ENCODE measurements at places on chromosomes 6 and 20. TPM values are rescaled to one million over a fixed set of nuclear protein-coding genes. Genes with fewer than 3 reads are reported as not detected.

- H3K4me1 ChIP-seq, result peaks cover 51% of the 10 kb centered on the region
- no peak for DNase-seq
- peaks cover 25% of the 10 kb centered on the region for H3K36me3 ChIP-seq
- peak overlapping the region; percentile 95 for H3K27ac ChIP-seq
- H3K27me3 ChIP-seq, result no peaks in the 10 kb centered on the region
Observed at GRCh38 chr6:105320765-105321164, 82.1 kb downstream of the PREP start.

- no peak overlapping the region for H3K4me3 ChIP-seq
- DNase-seq, result no peak
Observed at GRCh38 chr6:154800338-154800737, 67.1 kb downstream of the SCAF8 start.

DNA sequence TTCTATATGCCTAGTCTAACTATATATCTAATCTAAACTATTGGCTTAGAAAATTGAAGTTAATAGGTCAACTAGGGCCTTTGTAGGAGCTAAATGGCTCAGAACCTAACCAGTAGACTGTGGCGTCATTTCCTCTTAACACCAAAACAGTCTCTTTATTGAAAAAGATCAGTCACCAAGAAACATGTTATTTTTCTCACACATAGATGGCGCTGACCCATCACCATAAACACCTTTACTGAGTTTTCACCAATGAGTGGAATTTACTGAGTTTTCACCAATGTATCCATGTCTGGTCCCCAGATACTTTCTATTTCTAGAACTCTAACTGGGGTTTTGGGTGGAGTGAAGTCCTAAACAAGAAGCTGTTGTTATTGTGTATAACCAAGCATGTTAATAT, 636.0 kb downstream of the BCKDHB start:
- H3K36me3 ChIP-seq, result no peaks in the 10 kb centered on the region
- DNase-seq, result peak; percentile 52
- no peak overlapping the region for H3K4me3 ChIP-seq
- no peaks in the 10 kb centered on the region for H3K4me1 ChIP-seq
- H3K27ac ChIP-seq, result no peak overlapping the region
- H3K27me3 ChIP-seq, result no peaks in the 10 kb centered on the region

DNA sequence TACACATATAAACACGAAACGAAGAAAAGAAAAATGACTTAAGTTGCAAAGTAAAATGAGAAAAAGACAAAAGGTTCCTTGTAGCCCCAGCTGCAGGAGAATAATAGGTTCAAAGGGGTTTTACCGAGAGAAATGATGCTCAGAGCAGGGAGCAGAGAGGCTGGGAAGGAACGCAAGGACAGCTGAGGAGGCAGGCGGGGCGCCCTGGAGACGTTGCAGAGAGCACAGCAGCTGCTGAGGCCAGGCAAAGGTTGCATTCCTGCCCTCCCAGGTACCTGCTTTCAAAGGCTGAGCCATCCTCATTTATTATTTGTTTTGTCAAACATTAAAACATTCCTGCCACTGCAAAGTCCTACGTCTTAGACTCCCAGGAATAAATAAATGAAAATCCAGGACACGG, 16.2 kb upstream of the VAPB start:
- H3K4me1 ChIP-seq, result peaks cover 13% of the 10 kb centered on the region
- no peak overlapping the region for H3K4me3 ChIP-seq
- no peaks in the 10 kb centered on the region for H3K36me3 ChIP-seq
- H3K27ac ChIP-seq, result no peak overlapping the region

- H3K36me3 ChIP-seq, result no peaks in the 10 kb centered on the region
- H3K4me3 ChIP-seq, result no peak overlapping the region
- DNase-seq, result no peak
- H3K27ac ChIP-seq, result no peak overlapping the region
- no peaks in the 10 kb centered on the region for H3K4me1 ChIP-seq
Observed at GRCh38 chr6:136529710-136530109, 20.5 kb downstream of the MAP7 start.

GRCh38 chr6:41092421-41093140, 19.8 kb downstream of the NFYA start:
- peak; percentile 29 for DNase-seq
- no peaks in the 10 kb centered on the region for H3K27me3 ChIP-seq
- H3K4me3 ChIP-seq, result no peak overlapping the region
- H3K27ac ChIP-seq, result no peak overlapping the region
- peaks cover 4% of the 10 kb centered on the region for H3K4me1 ChIP-seq

The SLC32A1 gene
- not detected for total RNA-seq

DNA sequence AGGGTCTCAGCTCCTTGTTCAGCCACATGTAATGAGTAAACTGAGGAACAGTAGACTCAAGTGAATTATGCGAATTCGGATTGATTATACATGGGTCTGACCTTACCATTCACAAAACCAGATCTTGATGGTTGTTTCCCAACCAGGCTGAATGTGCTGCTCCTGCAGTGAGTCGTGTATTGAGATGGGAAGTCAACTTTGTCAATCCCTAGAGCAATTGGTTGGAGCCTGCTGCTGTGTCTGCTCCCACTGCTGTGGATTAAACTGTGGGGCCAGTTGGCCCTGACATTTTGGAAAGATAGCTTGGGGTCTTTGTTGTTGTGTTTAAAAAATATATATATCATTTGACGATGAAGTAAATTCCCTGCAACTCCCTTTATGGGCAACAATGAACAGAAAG, 23.9 kb downstream of the FAM50B start:
- DNase-seq, result no peak
- no peaks in the 10 kb centered on the region for H3K36me3 ChIP-seq
- H3K4me1 ChIP-seq, result no peaks in the 10 kb centered on the region
- H3K27ac ChIP-seq, result no peak overlapping the region
- no peak overlapping the region for H3K4me3 ChIP-seq

- H3K4me1 ChIP-seq, result peaks cover 10% of the 10 kb centered on the region
- peak; percentile 69 for DNase-seq
- H3K4me3 ChIP-seq, result no peak overlapping the region
- no peaks in the 10 kb centered on the region for H3K36me3 ChIP-seq
- H3K27me3 ChIP-seq, result no peaks in the 10 kb centered on the region
Observed at GRCh38 chr6:157376706-157377230, 4.2 kb upstream of the ZDHHC14 start.

DNA sequence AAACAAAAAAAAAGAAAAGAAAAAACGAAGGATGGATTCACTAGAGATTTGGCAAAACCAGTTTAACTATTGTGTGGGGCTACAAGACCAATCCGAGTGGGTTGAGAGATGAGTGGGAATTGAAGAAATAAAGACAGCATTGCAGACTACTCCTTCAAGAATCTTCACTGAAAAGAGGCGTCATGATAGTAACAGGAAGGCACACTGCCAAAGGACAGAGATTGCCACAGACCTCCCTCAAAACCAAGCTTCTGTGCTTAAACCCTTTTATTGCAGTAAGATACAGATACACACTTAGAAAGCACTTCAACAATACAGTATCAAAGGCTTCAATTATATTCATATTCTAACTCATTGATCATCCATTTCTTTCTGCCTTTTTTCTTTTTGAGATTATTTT, 103.9 kb downstream of the IPCEF1 start:
- no peak overlapping the region for H3K27ac ChIP-seq
- no peak overlapping the region for H3K4me3 ChIP-seq
- H3K27me3 ChIP-seq, result no peaks in the 10 kb centered on the region

The ZNF165 gene
- 0.68 TPM for total RNA-seq

The TINAG gene
- total RNA-seq, result not detected

- H3K36me3 ChIP-seq, result no peaks in the 10 kb centered on the region
- H3K4me3 ChIP-seq, result no peak overlapping the region
- no peaks in the 10 kb centered on the region for H3K4me1 ChIP-seq
- DNase-seq, result no peak
Observed at GRCh38 chr20:32646486-32646885, 27.3 kb downstream of the C20orf203 start.

GRCh38 chr20:51712501-51713212, 55.5 kb downstream of the ATP9A start:
- H3K36me3 ChIP-seq, result no peaks in the 10 kb centered on the region
- H3K27ac ChIP-seq, result no peak overlapping the region
- H3K27me3 ChIP-seq, result peaks cover 5% of the 10 kb centered on the region

The TFAP2D gene
- not detected for total RNA-seq

DNA sequence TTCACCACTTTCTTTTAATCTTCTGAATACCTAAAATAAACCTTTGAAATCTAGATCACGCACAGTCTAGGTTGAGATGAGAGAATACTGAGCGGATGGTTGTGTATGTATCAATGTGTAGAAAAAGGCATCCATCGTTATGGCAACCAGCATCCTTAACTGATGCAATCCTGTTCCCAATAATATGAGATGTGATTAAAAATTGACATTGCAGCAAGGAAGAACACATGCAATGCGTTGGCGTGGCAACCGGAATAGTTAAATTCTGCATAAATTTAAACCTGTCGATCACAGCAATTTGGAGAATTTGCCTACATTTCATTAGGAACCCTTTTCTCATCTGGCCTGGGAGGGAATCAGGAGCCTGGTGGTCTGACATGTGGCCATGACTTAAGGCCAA, 1.3 kb upstream of the L3MBTL1 start:
- H3K4me3 ChIP-seq, result no peak overlapping the region
- H3K27ac ChIP-seq, result no peak overlapping the region
- H3K27me3 ChIP-seq, result peaks cover 11% of the 10 kb centered on the region
- H3K36me3 ChIP-seq, result no peaks in the 10 kb centered on the region
- DNase-seq, result no peak
- H3K4me1 ChIP-seq, result no peaks in the 10 kb centered on the region

DNA sequence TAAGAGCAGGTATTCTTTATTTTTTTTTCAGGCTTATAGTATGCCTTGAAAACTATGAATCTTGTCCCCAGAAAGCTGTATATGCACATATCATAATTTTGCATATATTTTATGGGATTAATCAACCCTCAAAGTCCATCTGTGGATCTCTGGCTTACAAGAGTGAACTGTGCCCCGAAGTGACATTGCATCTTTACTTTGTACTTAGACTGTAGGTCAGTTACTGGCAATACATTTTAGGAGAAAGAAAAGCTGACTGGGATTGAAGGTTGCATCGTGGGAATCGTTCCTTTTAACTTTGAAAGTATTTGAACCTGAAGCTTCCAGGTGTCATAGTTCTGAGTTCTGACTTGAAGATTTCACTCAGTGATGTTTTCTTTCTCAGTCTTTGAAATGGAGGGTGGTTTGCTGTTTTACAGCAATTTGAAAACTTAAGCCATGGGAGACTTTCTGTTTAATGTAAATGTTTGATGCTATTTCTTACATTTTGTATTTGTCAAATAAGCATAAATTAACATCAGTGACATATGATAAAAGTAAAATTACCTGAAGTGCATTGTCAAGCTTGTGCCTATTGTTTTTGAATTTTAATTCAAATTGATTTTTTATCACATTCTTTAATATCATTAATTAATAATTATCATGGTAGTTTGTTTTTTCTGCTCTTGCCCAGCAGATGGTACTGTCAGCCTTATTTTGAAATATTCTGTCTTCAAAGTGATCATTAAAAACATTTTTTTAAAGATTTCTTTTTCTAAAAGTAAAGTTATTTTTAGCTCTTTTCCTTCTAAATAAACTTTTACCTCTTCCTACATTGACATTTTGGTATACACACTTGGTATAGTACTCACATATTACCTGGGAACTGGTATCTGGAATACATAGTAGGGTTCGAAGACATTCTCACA, 29.0 kb downstream of the L3MBTL3 start:
- no peak for DNase-seq
- no peak overlapping the region for H3K4me3 ChIP-seq
- no peaks in the 10 kb centered on the region for H3K36me3 ChIP-seq
- no peaks in the 10 kb centered on the region for H3K4me1 ChIP-seq
- H3K27ac ChIP-seq, result no peak overlapping the region

GRCh38 chr6:68776354-68776753, 141.3 kb downstream of the ADGRB3 start:
- H3K4me1 ChIP-seq, result peaks cover 30% of the 10 kb centered on the region
- no peak overlapping the region for H3K4me3 ChIP-seq
- no peak overlapping the region for H3K27ac ChIP-seq
- no peak for DNase-seq
- peaks cover 3% of the 10 kb centered on the region for H3K36me3 ChIP-seq
- H3K27me3 ChIP-seq, result no peaks in the 10 kb centered on the region
